Neural crest cell (in vitro differentiated cells): ENCODE measurements at places on chromosomes 12 and 14. TPM values are rescaled to one million over a fixed set of nuclear protein-coding genes. Genes with fewer than 3 reads are reported as not detected.

- DNase-seq: no peak
These were observed 2.0 kb downstream of the DENND5B start for GRCh38 chr12:31588976-31589375.

DNA sequence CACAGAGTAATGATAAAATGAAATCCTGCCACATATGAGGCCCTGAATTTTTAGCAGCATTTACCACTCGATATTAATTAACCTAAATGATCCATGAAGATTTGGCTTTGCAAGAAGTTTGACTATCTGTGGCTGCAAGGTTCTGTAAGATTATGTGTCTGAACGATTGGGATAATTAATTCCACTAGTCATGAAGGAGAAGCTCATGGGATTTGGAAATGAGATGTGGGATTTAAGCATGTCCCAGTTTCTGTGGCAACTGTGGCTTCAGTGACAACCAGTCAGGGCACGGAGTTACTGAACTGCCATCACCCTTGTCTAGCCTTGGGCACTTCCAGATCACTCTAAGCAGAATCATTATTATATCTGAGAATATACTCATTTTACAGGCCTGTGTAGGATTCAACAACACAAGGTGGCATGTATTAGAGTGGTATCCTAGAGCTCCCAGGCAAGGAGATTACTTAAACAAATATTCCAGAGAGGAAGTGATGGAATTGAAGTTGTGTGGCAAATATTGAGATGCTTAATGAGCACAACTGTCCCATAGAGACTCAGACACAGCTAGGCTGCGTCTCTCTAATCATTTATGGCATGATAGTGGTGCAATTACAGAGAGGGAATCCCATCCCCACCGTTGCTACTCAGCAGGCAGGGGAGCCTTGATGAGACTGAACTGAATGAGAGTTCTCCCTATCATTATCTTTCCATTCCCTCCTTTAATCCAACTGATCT is 205.0 kb upstream of the KRR1 start:
- DNase-seq: no peak

GRCh38 chr12:99232324-99232723 is 415.2 kb upstream of the GARIN6 start:
- DNase-seq: no peak

DNA sequence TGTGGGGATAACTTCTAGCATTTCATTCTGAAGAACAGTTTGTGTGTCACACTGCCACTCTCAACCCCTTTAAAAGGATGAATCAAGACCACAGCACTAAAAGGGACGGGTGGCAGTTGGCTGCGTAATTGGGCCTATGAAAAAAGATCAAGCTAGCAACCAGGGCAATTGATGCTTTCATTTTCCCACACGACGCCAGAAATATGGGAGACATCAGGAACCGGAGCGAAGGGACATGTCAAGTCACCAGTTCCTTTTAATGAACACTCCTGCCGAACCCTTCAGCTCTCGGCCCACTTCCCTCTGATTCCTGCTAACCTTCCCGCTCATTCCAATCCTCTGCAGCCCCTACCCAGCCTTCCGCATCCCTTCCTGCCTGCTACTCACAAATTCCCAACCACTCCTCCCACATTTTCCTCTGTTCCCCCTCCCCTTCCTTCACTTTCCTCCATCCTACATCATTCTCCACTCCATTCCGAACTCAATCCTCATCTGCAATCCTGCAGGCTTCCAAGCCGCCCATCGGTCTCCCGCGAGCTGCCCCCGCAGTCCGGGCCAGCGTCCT is 753 bp downstream of the CSRNP2 start:
- DNase-seq: no peak

DNA sequence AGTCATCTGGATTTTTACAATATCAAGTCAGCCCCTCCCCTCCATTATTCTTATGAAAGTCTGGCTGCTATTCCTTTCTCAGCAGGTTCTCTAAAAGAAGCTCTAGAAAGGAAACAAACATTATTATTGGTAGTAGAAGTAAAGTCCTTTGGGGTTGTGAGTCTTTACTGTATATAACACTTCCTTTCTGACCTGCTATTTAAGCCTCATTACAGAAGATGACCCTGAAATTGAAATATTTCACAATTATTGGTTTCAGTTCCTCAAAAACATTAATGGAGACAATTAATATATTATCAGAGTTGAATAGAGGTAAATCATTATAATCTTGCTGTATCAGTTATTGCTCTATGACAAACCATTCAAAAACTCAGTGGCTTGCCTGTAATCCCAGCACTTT is 19.3 kb downstream of the PLEKHA5 start:
- no peak for DNase-seq

- no peak for DNase-seq
These were observed 83.8 kb upstream of the VRK1 start for GRCh38 chr14:96713426-96713825.

DNA sequence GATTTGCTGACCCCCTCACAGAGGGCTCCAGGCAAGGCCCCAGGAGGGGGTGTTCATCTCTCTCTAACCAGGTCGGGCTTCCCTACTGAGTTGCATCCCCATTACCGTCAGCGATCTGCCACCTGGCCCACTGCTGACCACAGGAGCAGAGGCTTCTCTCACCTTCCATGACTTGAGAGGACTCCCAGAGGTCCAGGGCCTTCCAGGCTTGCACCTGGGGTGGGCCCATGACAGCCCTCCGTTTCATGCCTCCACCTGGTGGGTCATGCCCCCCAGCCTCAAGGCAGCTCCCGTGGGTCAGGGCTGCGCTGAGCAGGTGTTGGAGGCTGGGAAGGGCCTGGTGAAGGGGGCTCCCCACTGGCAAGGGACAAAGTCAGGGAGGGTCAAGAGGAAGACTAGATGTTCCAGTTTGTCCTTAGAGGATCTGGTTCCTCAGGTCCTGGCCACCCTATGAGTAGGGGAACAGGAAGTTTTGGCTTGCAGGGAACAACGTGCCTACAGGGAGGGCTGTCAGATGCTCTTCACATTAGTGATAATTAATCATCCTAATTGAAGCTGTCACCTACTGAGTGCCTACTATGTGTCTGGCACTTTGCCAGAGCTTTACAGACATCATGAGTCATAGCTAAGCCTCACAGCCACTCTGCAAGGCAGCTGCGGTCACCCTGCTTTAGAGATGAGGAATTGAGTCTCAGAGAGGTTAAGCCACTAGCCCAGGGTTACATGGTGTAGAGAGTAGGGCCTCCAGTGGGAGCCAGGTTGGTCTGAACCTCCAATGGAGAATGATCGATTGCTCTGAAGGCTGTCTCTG is 13.8 kb downstream of the NFKBIA start:
- DNase-seq: no peak

DNA sequence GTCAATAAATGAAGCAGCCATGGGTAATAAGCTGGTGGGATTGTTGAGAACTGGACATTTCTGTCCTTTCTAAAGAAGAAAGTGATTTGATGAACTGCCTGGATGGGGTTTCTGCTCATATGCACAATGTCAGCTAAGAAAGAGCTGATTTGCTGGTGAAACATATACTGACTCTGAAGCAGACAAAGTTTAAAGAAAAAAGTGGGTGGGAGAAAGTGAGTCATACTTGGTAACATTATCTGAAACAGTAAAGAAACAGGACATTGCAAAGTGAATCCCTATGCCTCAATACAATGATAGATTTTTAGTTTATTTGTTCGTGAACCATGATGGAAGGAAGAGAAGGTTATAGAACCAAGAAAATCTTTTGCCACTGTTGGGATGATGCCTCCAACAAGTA is 95.6 kb upstream of the DNM1L start:
- no peak for DNase-seq

DNA sequence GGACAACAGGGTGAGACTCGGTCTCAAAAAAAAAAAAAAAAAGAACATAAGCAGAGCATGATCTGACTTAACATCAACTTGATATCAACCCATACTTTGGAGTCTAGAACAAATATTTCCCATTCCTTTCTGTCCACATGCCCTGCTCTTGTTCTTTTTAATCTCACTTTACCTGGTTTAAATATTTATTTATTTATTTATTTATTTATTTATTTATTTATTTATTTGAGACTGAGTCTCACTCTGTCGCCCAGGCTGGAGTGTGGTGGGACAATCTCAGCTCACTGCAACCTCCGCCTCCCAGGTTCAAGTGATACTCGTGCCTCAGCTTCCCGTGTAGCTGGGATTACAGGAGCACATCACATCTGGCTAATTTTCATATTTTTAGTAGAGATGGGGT is 19.6 kb upstream of the LRP6 start:
- no peak for DNase-seq

DNA sequence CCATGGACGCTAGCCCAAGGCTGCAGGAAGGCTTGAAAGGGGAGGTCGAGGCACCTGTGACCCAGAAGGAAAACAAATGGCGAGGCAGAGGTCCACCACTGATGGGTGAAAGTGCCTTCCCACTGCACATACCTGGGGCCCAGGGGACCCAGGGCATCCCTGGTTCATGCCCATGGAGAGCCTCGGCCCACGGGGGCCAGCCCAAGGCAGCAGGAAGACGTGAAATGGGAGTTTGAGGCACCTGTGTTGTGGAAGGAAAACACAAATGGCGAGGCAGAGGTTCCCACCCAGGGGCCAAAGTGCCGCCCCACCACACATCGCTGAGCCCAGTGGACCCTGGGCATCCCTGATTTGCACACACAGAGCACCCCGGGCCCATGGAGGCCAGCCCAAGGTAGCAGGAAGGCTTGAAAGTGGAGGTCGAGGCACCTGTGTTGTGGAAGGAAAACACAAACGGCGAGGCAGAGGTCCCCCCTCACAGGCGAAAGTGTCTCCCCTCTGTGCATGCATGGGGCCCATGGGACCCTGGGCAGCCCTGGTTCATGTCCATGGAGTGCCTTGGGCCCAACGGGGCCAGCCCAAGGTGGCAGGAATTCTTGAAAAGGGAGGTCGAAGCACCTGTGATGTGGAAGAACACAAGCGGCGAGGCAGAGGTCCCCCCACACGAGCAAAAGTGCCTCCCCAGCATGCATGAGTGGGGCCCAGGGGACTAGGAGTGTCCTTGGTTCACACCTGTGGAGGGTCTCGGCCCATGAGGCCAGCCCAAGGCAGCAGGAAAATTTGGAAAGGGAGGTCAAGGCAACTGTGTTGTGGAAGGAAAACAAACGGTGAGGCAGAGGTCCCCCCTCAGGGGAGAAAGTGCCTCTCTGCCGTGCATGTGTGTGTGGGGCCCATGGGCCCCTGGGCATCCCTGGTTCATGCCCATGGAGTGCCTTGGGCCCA is 383.3 kb downstream of the ALG10 start:
- DNase-seq: no peak

GRCh38 chr12:76636121-76636692 is 76.6 kb upstream of the OSBPL8 start:
- no peak for DNase-seq

GRCh38 chr12:3975652-3976051 is 102.5 kb upstream of the PARP11 start:
- no peak for DNase-seq

Gene RTL1
- 0.09 and 0.18 TPM in 2 replicates for total RNA-seq

Gene KRT3
- not detected in 2 replicates for total RNA-seq

Gene PIK3C2G
- not detected in 2 replicates for total RNA-seq

Gene TSPAN19
- 0.36 and 0.84 TPM in 2 replicates for total RNA-seq
